ENCODE measurements at places on chromosomes 6 and 20.

DNA sequence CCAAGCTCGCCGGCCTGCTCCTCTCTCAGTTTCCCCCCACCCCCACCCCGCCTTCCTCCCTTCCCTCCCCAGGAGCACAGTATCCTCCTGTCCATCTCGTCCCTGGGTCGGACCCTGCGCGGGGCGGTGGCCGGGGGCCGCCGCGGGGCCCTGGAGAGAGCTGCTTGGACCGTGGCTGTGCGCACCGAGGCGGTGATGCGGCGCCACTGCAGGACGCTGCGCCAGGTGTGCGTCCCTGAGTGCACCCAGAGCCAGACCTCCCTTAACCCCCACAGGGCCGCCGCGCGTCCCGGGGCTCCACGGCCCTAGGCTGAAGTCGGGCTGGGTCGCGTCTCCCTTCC is 2.2 kb downstream of the C20orf204 start:
- peak overlapping the region; percentile 66 for H3K4me3 ChIP-seq
- H3K4me1 ChIP-seq, result peaks cover 51% of the 10 kb centered on the region
- peak overlapping the region; percentile 86 for H3K27ac ChIP-seq

DNA sequence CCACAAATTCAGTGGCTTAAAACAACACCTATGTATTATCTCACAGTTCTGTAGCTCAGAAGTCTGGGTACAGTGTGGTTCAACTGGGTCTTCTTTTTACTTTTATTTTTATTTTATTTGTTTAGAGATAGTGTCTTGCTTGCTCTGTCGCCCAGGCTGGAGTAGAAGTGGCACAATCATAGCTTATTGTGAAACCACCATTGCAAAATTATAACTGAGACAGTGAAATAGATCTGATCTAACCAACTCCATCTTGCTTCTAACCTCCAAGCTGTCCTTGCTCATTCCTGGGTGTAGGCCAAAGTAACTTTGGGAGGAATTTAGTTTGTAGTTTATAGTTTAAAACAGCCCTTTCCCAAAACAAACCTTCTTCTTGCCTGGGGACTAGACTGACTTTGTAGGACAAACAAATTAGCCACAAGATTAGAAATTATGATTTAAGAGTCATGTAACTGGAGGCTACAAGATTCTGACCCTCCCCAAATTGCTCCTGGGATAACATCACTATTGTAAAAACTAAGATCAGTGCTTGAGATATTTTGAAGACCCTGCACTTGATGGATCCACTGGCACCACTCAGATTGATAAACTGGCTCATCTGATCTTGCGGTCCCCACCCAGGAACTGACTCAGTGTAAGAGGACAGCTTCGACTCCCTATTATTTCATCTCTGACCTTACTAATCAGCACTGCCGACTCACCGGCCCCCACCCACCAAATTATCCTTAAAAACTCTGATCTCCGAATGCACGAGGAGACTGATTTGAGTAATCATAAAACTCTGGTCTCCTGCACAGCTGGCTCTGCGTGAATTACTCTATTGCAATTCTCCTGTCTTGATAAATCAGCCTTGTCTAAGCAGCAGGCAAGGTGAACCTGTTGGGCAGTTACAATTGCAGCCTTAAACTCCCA is 193.4 kb upstream of the CDYL start:
- no peaks in the 10 kb centered on the region for H3K27me3 ChIP-seq
- peaks cover 22% of the 10 kb centered on the region for H3K4me1 ChIP-seq
- no peaks in the 10 kb centered on the region for H3K36me3 ChIP-seq
- H3K4me3 ChIP-seq, result no peak overlapping the region

GRCh38 chr6:135231469-135231844 is 50.3 kb downstream of the MYB start:
- H3K27me3 ChIP-seq, result no peaks in the 10 kb centered on the region
- DNase-seq, result no peak
- no peak overlapping the region for H3K27ac ChIP-seq
- no peaks in the 10 kb centered on the region for H3K36me3 ChIP-seq
- H3K4me1 ChIP-seq, result no peaks in the 10 kb centered on the region

DNA sequence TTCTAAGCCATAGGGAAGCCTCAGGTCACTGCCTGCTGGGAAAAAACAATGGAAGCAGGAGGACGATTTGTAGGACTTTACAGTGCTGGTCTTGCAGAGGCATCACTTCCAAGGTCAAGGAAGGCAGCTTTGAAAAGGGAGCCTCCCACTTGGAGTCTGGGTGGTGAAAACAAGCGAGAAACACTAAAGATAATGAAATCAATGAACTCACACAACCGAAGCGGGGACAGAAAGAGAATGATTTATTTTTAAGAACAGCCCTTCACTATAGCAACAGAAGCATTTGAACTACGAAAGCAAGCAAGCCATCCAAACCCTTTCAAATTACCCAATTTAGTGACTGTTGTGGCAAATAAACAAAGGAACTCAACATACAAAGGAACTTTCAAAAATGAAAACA is 227.5 kb downstream of the THBS2 start:
- H3K27ac ChIP-seq, result no peak overlapping the region
- H3K4me1 ChIP-seq, result no peaks in the 10 kb centered on the region
- H3K4me3 ChIP-seq, result no peak overlapping the region
- no peak for DNase-seq

GRCh38 chr6:21402368-21402767 is 191.2 kb upstream of the SOX4 start:
- H3K4me1 ChIP-seq, result no peaks in the 10 kb centered on the region
- no peak for DNase-seq
- no peaks in the 10 kb centered on the region for H3K27me3 ChIP-seq
- no peak overlapping the region for H3K4me3 ChIP-seq
- H3K27ac ChIP-seq, result no peak overlapping the region
- H3K36me3 ChIP-seq, result no peaks in the 10 kb centered on the region

- no peaks in the 10 kb centered on the region for H3K27me3 ChIP-seq
- H3K4me3 ChIP-seq, result no peak overlapping the region
- DNase-seq, result no peak
- no peaks in the 10 kb centered on the region for H3K36me3 ChIP-seq
- no peak overlapping the region for H3K27ac ChIP-seq
- H3K4me1 ChIP-seq, result no peaks in the 10 kb centered on the region
Observed at GRCh38 chr20:11354846-11355245, 562.8 kb upstream of the BTBD3 start.

DNA sequence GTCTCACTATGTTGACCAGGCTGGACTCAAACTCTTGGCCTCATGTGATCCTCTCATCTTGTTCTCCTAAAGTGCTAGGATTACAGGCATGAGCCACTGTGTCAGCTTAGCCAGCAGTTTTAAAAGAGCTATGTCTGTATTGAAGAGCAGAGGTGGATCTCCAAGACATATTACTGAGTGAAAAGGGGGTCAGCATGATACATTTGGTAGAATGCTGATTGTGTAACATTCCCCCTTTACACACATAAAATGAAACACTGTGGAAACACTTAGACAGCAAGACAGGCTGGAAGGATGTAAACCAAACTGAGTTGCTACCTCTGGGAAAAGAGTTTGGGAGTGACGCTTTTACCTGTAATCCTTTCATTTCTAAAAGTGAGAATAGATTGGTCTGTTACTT is 1.7 kb upstream of the RIPOR3 start:
- H3K4me3 ChIP-seq, result no peak overlapping the region
- DNase-seq, result no peak
- H3K27ac ChIP-seq, result no peak overlapping the region
- H3K4me1 ChIP-seq, result peaks cover 30% of the 10 kb centered on the region
- no peaks in the 10 kb centered on the region for H3K36me3 ChIP-seq

- DNase-seq, result no peak
- no peak overlapping the region for H3K27ac ChIP-seq
- no peaks in the 10 kb centered on the region for H3K36me3 ChIP-seq
- no peaks in the 10 kb centered on the region for H3K27me3 ChIP-seq
Observed at GRCh38 chr6:73264446-73264845, 1.4 kb upstream of the KHDC1 start.

- no peaks in the 10 kb centered on the region for H3K27me3 ChIP-seq
- peaks cover 9% of the 10 kb centered on the region for H3K4me1 ChIP-seq
- no peak for DNase-seq
- H3K36me3 ChIP-seq, result no peaks in the 10 kb centered on the region
- no peak overlapping the region for H3K27ac ChIP-seq
Observed at GRCh38 chr6:12567682-12568081, 148.9 kb upstream of the PHACTR1 start.

DNA sequence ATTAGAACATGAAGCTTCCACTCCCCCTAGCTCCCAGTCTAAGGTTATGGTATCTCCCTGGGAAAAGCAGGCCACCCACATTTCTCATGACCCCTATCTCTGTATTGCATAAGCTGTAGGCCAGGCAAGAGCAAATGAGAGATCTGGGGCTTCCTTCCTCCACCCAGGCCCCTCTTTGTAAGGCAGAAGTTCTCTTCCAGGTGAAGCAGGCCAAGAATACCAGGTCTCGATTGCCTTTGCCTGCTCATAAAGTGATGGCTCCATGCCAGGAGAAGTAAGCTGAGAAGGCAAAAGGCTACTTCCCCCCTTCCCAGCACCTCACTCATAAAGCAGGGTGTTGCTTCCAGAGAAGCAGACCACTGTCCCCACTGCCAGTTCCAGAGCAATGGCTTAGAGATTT is 144.1 kb upstream of the KCNK16 start:
- no peak for DNase-seq
- H3K36me3 ChIP-seq, result no peaks in the 10 kb centered on the region
- no peak overlapping the region for H3K4me3 ChIP-seq
- H3K4me1 ChIP-seq, result no peaks in the 10 kb centered on the region
- H3K27me3 ChIP-seq, result no peaks in the 10 kb centered on the region
- no peak overlapping the region for H3K27ac ChIP-seq

GRCh38 chr6:156585859-156586258 is 191.3 kb upstream of the ARID1B start:
- H3K27me3 ChIP-seq, result no peaks in the 10 kb centered on the region
- no peak overlapping the region for H3K4me3 ChIP-seq

DNA sequence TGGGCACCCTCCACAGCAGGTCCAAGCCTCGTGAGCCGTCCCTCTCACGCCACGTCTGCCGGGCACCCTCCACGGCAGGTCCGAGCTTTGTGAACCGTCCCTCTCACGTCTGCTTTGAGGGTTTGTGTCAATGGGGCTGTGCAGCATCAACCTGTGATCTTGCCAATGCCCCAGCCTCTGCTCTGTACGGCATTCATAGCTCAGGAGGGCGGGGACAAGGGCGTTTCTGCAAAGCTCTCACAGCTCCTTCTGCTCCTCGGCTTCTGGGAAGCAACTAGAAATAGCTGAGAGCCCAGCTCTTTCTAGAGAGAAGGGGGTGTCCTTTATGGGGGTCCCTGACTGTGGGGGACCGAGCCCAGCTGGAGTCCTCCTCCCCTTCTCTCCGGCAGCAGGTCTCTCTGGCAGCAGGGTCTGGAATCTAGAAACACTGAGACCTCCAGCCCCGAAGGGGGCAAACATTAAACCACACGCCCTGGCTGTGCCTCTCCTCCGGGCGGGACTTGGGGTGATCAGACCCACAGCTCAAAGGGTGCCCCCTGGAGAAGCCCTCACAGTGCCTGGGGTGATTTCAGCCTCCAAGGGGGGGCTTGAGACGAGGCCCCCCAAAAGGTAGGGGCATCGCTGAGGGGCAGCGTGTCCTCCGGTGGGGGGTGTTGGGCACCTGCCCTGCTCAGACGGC is 41.2 kb upstream of the CHRNA4 start:
- H3K4me3 ChIP-seq, result no peak overlapping the region
- H3K27me3 ChIP-seq, result peaks cover 7% of the 10 kb centered on the region
- no peak overlapping the region for H3K27ac ChIP-seq
- no peak for DNase-seq
- H3K36me3 ChIP-seq, result no peaks in the 10 kb centered on the region

DNA sequence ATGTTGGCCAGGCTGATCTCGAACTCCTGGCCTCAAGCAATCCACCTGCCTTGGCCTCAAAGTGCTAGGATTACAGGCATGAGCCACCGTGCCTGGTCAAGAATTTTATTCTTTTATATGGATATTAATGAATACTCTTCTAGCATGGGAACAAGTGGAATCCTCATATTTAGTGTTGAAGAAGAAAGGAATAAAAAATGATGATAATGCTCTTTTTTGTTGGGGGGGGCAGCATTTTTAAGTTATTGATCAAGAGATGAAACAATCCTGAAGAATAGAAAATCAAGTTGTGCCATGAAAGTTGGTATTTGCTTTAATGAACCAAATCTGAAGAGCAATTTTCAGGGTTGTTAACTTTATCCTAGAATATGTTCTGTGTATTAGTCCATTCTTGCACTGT is 6.7 kb upstream of the DNAAF9 start:
- no peaks in the 10 kb centered on the region for H3K4me1 ChIP-seq
- H3K4me3 ChIP-seq, result no peak overlapping the region
- no peak overlapping the region for H3K27ac ChIP-seq
- H3K27me3 ChIP-seq, result no peaks in the 10 kb centered on the region
- no peaks in the 10 kb centered on the region for H3K36me3 ChIP-seq
- no peak for DNase-seq

DNA sequence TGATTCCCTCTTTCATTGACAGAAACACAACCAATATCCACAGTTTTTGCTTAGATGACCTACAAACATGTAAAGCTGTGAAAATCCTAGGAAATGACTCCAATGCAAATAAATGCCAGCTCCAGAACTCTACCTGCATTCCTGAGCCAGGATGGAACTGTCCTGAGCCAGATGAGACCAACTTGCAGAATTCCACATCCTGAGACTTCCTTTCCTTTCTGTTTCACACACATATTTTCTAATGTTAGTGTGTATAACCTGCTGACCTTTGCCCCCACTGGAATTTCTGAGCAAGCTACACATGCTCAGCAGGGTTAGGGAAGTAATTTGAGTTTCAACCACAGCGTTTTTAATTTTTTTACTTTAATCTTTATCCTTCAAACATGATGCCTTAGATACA is 69.6 kb upstream of the ADGRF1 start:
- no peak overlapping the region for H3K4me3 ChIP-seq
- DNase-seq, result no peak
- no peaks in the 10 kb centered on the region for H3K4me1 ChIP-seq
- H3K27me3 ChIP-seq, result no peaks in the 10 kb centered on the region
- no peaks in the 10 kb centered on the region for H3K36me3 ChIP-seq

DNA sequence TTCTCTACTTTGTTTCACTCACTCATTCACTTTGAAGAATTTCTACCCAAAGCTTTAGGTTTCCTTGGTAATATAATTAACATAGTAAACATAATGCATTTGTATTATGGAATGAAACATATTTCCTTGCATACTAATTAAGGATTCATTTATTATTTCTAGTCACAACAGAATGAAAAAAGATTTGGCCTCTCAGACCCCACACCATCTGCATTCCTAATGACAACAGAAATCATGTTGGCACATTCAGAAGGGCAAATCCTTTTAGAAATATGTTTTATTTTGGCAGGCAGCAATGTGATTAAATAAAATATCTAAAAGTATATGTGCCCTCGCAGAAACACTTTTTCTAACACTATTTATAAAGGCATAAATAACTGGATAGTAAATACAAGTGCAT is 163.4 kb downstream of the HTR1B start:
- H3K36me3 ChIP-seq, result no peaks in the 10 kb centered on the region
- no peak overlapping the region for H3K4me3 ChIP-seq
- H3K27ac ChIP-seq, result no peak overlapping the region
- DNase-seq, result no peak
- H3K4me1 ChIP-seq, result no peaks in the 10 kb centered on the region
